Karpas-422 (cell line): ENCODE measurements at places on chromosomes 2 and 18. TPM values are rescaled to one million over a fixed set of nuclear protein-coding genes. Genes with fewer than 3 reads are reported as not detected.

MYO3B gene
- total RNA-seq, result 4.4 and 5.0 TPM in 2 replicates

RUFY4 gene
- 0.11 TPM in 1 of 2 replicates, not detected in the other for total RNA-seq

WDR54 gene
- 130 and 239 TPM in 2 replicates for total RNA-seq

SIGLEC15 gene
- 1.6 and 2.5 TPM in 2 replicates for total RNA-seq

ANKRD62 gene
- total RNA-seq, result not detected in 2 replicates

WNT6 gene
- total RNA-seq, result 7.8 and 7.9 TPM in 2 replicates

GRCh38 chr18:22865354-22866116 is 67.6 kb upstream of the RBBP8 start:
- DNase-seq, result no peak

- peak; percentile 44 for DNase-seq
These were observed 350.8 kb upstream of the NT5C1B start for GRCh38 chr2:18940184-18940583.

GRCh38 chr18:69956057-69956456 is 8.4 kb upstream of the CD226 start:
- DNase-seq, result no peak

DNA sequence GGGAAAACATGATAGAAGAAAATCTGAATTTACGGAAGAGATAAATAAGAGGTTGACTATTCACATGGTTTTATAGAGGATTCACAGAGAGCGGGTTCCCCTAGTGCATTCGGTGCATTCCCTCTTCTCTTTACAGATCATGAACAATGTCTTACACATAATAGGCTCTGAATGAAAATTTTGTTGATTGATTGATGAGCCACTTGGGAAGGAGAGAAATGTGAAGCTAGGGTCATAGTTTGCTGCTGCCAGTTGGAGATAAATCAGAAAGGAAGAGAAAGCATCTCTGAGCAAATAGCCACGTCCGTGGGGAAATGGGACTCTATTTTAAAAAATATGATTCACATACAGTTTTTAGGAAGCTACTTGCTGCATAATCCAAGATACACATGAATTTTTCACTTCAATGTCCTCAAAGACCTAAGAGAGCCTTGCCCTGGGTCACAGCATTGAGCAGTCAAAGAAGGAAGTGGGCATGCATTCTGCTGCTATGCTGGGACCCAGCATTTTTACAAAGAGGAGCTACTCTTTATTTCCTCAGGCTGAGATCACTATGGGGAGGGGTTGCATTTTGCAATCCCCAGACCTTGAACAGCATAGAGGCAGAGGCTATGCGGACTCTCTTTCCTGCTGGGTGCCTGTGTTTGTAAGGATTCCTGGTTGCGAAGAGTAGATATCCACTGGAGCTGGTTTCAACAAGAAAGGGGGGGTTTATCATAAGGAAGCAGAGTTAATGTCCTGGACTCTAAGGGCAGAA is 395.3 kb downstream of the TSN start:
- no peak for DNase-seq
